Activated naive CD8-positive, alpha-beta T cell treated with anti-CD3 and anti-CD28 coated beads for 36 hours (primary cell): ENCODE measurements at places on chromosomes 11 and 22.

- peak; percentile 31 for DNase-seq
Measured at GRCh38 chr22:20084547-20085413, 4.7 kb downstream of the DGCR8 start.

GRCh38 chr22:21693333-21693998, 27.7 kb downstream of the PPIL2 start:
- DNase-seq = no peak

GRCh38 chr11:44634401-44635281, 69.2 kb downstream of the CD82 start:
- DNase-seq = no peak

- DNase-seq = no peak
Measured at GRCh38 chr11:86781546-86781945, 18.8 kb upstream of the PRSS23 start.

DNA sequence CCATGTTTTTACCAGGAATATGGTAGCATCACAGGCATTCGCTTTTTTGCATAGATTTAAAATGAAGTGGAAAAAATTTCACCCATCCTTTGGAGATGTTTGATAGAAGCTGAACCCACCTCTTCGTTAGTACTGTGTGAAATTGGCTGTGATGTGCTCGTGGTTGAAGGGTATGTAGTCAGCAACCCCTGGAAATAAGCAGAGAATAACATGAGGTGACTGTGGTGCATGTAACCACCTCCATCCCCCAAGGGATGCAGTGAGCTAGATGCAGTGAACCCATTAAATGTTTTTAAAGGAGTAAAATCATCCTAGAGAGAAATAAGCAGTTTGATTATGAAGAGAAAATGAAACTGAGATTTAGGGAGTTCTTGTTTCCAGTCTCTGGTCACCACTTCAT, 15.9 kb downstream of the CBLIF start:
- no peak for DNase-seq

DNA sequence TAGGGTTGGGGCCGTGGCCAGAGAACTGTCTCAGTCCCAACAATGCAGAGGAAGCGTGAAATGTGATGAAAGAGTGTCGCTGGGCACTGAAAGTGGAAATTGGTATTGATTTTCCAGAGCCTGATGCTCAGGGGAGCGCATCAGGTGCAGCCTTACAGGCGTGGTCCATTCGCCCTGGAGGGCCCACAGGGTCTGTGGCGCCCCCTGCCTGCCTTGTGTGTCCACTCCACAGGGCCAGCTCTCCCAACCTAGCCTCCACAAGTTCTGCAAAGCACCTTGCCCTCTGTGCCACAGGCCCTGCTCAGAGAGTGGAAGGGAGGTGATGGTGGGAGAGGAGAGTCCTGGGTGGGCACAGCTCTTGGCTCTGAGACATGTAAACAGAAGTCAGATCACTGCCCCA, 54.9 kb upstream of the LMO1 start:
- peak; percentile 17 for DNase-seq
